ENCODE measurements at places on chromosomes 4 and X.

DNA sequence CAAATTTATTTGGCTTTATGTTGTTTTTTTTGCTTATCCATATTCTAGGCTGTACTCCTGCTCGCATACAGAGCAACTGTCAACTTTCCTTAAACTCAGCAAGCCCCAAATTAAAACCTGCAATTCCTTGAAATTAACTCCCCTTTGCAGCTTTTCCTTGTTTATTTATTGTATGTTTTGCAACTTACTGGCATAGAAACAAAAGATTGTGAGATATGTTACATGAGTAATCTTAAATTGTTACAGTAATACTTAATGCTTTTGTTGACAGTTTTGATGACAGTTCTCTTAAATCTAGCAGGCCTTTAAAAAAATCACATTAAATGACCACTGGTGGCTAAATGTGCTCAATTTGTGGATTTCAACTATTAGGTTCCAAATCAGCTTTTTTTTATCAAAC is 4.5 kb downstream of the DDX3X start:
- DNase-seq: no peak

- DNase-seq: peak; percentile 66
These were observed at the start of gene EREG for GRCh38 chr4:74364652-74365491. Gene EREG, plus strand, starts transcription at chr4:74365145. Its CDS starts 164 bp downstream, at chr4:74365309.

DNA sequence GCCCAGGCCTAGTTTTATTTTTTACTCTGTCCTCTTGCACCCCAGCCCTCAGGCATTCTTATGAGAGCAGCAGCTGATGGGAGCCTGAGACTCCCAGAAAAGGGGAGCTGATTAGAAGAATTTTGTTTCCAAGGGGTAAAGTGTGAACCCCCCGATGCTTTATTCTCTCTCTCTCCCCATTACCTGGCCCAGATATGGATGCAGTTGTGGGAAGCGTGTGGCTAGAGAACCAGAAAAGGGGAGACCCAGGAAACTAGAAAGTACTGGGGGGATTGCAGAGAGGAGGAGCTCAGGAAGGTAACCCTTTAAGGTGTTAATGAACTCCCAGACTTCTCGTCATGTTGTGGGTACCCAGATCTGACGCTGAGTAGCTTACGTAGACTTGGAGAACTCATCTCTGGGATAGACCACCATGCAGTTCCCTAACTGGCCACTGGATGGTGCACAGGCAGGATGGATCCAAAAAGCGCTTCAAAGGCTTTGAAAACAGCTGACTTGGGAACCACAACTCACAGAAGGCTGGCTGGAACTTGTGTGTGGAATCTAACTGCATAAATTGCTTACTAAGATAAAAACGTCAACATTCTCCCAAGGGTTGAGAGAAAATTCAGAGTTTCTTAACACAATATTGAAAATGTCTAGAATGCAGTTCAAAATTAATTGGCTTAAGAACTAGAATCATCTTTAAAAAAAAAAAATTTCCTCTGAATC is 64.7 kb downstream of the TBC1D14 start:
- DNase-seq: peak; percentile 87

DNA sequence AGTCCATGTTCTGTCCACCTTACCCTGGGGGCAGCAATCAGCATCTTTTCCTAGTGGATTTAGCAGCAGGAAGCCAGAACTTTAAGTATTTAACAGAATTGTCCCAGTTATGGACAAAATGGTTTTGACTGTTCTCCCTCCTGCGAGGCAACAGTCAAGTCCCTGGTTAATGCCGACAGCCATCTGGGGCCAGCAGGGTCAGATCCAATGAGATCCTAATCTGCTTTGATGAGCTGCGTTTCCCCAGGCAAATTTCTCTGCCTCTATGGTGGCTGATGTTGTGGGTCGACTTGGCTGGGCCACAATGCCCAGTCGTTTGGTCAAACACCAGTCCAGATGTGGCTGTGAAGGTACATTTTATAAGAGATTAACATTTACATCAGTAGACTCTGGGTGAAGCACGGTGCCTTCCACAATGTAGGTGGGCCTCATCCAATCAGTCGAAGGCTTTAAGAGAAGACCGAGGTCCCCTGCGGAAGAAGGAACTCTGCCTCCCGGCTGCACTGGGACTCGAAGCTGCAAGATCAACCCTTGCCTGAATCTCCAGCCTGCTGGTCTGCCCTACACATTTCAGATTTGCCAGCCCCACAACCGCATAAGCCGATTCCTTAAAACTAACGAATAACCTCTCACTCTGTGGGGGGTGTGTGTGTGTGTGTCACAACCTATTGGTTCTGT is 89.0 kb upstream of the C4orf50 start:
- no peak for DNase-seq

- DNase-seq: no peak
These were observed 4.1 kb downstream of the PCSK1N start for GRCh38 chrX:48831136-48831908.

DNA sequence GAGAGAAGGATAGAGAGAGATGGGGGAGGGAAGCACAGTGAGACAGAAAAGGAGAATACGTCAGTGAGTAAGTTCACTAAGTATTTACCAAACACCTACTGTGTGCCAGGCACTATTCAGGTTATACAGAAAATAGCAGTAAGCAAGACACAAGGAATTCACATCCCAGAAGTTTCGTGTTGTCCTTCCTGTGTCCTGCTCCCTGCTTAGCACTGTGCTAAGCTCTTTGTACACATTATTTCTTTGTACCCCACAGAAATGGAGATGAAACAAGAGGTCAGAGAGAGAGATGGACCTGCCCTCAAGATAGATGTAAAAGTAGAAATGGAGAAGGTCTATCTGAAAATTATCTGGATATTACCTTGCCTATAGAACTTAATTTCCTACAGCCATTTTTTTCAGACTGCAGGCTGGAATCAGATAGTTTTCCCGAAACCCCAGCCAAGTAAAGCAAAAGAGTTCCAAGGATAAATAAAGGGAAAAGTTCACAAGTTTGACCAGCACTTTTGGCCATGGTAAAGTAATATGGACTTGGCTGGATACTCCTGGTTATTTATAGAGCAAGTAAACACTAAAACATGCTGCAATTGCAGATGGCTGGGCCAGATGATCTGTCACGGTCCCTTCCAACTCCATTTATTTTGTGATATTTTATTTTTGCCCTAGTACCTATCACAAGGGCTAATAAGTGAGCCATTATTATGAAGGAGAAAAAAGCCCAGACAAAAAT is 353.7 kb upstream of the SLC7A11 start:
- peak; percentile 25 for DNase-seq

DNA sequence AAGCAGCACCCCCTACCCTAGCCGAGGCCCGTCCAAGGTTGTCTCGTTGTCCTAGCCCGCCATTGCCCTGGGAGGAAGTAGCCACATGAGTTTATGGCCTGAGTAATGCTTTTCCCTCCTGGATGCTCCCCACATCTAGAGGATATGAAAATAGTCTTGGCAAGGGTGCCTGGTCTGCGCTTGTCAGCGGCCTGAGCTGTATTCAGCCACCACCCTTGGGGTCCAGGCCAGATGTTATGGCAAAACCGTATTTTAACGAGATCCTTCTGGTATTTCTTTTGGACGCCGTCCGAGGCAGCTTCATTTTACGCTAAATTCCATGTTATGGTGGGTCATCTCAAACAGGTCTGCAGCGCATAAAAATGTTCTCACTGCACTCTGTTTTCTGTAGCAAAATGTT is 89.3 kb downstream of the GPR143 start:
- peak; percentile 74 for DNase-seq

DNA sequence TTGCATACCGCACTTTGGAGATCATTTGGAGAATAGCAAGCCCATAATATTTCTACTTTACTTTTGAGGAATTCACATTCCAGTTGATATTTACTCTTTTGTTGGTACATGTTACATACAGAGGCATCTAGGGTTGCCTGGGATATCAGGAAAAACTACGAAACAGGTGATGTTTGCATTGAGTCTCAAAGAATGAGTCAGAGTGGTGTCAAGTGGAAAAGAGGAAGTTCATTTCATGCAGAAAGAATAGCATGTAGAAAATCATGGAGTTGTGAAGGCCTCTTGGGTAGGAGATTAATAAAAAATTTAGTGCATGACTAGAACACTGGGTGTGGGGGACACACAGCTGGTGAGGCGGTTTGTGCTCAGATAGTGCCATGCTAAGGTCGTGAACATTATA is 33.5 kb upstream of the ELOVL6 start:
- DNase-seq: no peak

DNA sequence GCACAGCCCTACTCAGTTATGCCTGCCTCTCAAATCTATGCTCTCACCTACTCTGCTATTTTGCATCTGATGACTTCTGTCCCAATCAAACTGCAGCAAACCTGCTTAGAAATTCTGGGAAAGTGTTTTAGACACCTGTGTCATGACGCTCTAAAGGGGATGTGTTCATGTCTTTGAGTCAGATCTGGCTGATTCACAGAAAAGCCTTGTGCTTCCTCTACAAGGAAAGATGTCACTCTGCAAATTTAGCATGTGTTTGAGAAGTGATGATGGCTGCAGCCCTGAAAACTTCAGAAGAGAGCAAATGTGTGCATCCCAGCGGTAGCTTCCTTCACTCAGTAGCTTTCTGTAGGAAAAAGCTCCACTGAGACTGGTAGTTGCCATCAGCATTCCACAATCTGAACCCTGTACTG is 235.4 kb downstream of the MGST2 start:
- DNase-seq: peak; percentile 47

- DNase-seq: no peak
These were observed 29.9 kb downstream of the DKK2 start for GRCh38 chr4:107006218-107006617.

GRCh38 chrX:45788941-45789348 is 588.3 kb upstream of the DIPK2B start:
- peak; percentile 78 for DNase-seq

DNA sequence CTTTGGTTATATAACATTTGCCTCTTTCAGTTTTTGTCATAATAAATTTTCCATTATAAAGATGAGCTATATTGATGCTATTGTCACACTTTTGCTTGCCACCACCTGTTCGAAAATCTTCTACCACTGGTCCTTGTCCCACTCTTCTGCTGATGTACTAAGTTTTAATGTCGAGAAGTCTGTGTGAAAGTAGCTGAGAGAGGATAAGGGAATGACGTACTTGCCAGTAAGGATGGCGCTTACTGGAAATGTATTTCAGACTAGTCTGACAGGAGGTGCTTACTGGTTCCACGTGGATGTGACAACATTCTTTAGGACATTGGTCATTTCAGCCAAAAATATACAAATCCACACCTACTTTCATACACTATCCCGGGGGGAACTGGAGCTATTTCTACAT is 132.7 kb upstream of the NR3C2 start:
- DNase-seq: no peak

DNA sequence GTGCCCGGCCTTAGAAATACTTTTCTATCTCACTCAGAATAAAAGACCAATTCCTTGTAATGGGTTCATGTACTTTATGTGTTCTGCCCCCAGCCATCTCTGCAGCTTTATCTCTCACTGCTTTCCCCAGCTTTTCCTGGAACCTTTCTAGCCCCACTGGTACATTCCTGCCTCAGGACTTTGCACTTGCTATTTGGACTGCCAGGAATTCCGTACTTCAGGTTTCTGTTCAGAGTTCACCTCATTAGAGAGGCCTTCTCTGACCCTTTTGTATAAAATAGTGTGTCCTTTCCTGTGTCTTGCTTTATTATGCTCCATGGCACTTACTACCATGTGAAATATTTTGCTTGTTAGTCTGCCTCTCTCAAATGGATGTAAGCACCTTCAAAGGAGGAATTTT is 112.5 kb downstream of the PDLIM5 start:
- DNase-seq: no peak

DNA sequence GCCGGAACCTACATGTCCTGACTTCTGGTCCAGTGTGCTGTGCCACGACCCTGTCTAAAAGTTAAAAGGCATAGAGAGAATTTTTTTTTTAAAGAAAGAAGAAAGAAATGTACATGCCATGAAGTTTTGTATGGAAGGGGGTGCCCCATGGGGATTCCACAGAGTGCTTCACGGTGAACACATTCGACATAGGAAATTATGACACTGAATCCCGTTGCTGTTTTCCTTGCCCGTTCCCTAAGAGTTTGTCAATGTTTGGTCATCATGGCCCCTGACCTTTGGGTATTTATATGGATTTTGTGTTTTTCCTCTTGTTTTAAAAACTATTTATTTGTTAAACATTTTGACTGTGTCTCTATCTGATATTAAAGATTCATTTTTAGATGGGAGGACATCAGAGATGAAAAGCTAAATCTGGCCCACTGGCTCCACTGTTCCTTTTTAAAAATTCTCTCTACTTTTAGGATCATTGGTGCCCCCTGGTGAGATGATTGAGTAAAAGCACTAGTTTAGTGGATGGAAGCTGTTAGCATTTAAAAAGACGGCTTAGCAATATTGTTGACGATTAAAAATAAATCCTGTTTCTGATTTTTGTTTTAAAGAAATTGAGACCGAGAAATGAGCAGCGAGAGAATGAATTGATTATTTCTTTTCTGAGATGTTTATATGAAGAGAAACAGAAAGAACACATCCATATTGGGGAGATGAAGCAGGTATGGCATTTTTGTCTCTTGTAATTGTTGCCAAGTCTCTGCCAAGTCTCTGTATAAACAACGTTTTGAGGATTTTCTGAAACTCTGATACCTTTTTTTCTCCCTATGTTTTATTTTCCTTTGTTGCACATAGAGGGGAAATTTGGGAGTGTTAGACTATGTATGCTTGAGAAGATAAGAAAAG is 75.0 kb downstream of the PTTG2 start:
- peak; percentile 75 for DNase-seq

DNA sequence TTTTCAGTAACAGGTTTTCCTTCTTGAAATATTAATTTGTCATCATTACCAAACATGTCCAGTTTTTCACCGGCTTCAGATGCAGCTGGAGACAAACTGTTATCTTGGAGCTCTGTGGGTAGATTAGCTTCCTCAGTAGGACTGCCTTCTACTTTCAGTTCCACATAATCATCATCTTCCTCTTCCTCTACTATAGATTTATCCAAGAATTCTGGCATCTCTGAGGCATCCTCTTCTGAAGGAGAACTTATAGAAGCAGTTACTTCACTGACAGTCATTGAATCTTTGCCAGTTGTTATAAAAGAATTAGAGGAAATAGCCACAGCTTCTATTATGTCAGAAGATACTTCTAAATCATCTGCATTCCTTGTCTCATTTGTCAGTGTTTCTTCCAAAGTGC is 162.9 kb downstream of the LRBA start:
- DNase-seq: no peak

- DNase-seq: no peak
These were observed 87.5 kb upstream of the DHX15 start for GRCh38 chr4:24671849-24672248.

DNA sequence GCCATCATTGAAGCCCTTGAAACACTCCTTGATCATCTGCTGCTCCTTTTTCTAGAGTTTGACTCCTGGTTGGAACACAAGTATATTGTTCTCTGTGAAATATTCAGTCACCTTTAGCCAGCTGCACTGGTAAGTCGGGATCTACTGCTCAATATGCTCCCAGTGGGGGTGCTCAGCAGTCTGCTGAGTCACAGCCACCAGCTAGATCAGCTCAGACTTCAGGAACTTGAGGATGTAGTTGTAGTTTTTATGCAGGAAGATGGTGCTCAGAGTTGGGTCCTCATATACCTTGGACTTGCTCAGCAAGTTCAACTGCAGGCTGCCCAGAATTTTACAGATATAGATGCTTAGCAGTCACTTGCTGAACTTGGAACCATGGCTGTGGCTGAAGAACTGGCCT is 202.5 kb upstream of the RPL34 start:
- peak; percentile 7 for DNase-seq

Data from fibroblast of mammary gland (primary cell).